CD4-positive, alpha-beta T cell treated with Interleukin-21 for 1 hour (primary cell): ENCODE measurements at places on chromosomes 6 and 20.

DNA sequence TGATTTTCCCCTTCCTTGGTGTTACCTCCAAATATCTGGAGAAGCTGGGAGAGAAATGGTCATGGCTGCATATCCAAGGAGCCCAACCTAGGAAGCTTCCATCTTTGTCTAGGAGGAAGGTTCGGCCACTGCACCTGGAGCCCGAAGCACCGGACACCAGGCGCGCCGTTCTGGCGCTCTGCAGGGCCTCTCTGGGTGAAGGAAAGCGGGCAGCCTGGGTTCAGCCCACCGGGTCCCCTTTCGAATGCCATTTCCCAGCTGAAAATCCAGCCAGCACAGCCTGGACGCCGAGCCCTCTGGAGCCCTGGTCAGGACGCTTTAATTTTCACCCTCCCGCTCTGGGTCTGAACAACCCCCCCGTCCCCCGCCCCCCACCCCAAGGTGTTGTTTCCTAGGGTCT lies 1.2 kb downstream of the LINC00237 start:
- no peak for DNase-seq

DNA sequence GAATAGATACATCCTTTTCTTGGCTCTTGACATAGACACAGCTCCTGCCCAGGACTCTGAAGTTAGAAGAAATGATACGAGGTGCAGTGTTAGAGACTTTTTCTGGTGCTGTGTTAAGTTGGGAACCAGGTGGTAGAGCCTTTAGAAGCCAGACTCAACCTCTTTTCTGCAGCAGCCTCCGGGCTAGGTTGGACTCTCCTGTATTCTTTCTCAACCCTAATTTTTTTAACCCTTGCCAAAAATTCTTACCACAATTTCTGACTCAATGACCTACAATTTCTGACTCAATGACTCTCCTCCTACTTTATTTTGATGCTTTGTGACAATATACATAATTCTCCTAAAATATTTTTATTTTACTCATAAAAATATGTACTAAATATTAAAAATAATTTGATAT lies 127.4 kb upstream of the PRL start:
- no peak for DNase-seq

DNA sequence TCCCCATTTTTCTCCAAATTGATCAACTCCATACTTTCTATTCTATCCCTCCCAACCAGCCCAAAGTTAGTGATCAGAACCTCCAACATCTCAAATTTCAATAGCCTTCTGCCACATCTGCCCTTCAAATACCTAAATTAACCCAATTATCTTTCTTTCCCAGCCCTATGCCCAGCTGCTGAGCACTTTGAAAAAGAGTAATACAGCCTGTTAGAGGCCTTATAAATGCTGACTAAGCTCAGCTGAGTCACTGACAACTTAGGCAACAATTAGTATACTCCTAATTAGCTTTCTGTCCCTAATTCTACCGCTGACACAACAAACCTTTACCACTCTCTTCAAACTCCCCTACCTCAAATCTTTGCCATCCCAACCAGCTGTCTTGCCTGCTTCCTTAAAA lies 23.5 kb downstream of the RUNX2 start:
- DNase-seq, result no peak

GRCh38 chr20:58630063-58630462 lies 21.0 kb upstream of the STX16 start:
- DNase-seq, result no peak

GRCh38 chr20:54076259-54076658 lies 5.9 kb upstream of the BCAS1 start:
- DNase-seq, result no peak

- no peak for DNase-seq
These were observed 54.7 kb downstream of the TRMT6 start for GRCh38 chr20:5895626-5896025.

- DNase-seq, result no peak
These were observed 115.9 kb downstream of the QRSL1 start for GRCh38 chr6:106745197-106745770.

DNA sequence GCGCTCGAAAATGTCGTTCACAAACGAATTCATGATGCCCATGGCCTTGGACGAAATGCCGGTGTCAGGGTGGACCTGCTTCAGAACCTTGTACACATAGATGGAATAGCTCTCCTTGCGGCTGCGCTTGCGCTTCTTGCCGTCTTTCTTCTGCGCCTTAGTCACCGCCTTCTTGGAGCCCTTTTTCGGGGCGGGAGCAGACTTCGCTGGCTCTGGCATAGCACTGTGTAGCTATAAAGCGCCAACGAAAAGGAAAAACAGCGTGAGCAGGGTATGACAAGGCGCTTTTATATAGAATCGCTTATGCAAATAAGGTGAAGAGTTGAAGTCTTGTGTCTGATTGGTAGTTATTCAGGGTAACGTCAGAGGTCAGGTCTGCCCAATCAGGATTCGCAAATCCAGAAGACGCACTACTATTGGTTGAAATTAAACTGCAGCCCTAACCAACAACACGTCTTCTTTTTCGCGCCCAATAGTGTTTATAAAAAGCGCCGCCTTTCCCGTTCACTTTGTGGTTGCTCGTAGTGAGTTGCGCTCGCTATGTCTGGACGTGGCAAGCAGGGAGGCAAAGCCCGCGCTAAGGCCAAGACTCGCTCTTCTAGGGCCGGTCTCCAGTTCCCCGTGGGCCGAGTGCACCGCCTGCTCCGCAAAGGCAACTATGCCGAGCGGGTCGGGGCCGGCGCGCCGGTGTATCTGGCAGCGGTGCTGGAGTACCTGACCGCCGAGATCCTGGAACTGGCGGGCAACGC lies 114.8 kb upstream of the PRSS16 start:
- peak; percentile 100 for DNase-seq

DNA sequence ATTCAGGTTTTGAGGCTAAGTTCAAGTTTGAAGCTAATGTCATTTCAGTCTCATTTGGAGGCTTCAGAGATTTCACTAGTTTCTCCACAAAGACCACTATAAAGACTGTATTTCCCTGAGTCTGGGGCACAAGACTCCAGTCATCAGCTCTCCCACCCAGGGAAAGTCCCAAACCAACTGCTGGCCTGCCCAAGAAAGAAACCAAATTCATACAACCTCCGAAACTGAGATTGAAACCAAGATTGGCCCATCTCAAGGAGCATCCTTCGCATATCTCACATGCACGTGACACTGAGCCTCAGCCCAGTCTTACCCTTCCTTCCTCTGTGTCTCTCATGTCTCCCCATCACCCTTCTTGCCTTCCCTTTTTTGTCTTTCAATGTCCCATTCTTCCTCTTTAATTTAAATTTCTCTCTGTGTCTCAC lies 3.5 kb upstream of the LTA start:
- DNase-seq, result peak; percentile 89

DNA sequence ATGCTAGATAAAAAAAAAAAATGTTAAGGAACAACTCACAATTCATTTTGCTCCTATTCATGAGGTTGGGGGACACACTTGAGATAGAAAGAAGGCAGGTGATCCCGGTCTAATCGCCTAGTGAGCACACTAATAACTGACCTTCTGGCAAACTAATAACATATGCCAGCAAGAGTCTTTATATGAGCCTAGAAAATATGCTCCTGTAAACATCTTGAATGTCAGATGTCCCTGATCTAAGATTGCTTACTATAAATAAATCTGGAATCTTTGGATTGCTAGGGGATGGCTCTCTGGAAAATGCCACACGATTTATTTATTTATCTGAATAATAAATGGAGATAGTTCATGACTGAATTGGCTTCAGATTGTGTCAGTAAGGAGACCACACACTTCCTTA lies 821.9 kb downstream of the GRIK2 start:
- DNase-seq, result no peak

GRCh38 chr6:132207991-132208390 lies 193.3 kb downstream of the MOXD1 start:
- DNase-seq, result no peak

DNA sequence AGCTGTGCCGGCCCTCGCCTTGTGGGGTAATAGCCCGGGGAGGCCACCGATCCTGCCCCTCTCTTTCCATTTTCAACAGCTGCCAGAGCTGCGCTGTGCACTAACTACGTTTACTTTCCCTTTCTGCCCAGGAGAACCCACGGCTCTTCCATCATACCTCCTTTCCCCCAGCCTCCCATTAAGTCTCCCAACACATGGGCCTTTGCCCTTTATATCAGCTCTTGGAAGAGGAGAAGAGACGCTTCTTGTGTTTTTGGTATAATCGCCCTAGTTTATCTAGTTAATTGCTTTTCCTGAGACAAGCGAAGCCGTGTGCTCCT lies 637 bp downstream of the UBR2 start:
- DNase-seq, result no peak

- peak; percentile 76 for DNase-seq
These were observed 97.2 kb upstream of the MAP7 start for GRCh38 chr6:136647363-136647852.

DNA sequence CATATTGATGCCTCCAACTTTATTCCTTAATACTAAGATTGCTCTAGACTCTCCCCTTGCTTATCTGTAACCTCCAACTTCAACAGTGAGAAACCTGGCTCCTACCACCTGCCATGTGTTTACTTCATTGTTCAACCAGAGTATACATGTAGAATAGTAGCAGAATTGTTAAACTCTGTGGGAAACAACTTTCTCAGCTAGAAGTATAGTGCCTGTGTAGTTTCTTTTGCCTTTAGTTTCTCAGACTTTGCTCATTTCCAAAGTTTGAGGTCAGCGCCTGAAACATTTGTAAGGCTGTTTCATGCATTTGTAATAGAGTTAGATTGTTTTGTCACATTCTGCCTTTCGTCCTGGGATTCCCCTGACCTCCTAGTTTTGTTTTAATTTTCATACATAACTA lies 34.9 kb upstream of the HECA start:
- no peak for DNase-seq

DNA sequence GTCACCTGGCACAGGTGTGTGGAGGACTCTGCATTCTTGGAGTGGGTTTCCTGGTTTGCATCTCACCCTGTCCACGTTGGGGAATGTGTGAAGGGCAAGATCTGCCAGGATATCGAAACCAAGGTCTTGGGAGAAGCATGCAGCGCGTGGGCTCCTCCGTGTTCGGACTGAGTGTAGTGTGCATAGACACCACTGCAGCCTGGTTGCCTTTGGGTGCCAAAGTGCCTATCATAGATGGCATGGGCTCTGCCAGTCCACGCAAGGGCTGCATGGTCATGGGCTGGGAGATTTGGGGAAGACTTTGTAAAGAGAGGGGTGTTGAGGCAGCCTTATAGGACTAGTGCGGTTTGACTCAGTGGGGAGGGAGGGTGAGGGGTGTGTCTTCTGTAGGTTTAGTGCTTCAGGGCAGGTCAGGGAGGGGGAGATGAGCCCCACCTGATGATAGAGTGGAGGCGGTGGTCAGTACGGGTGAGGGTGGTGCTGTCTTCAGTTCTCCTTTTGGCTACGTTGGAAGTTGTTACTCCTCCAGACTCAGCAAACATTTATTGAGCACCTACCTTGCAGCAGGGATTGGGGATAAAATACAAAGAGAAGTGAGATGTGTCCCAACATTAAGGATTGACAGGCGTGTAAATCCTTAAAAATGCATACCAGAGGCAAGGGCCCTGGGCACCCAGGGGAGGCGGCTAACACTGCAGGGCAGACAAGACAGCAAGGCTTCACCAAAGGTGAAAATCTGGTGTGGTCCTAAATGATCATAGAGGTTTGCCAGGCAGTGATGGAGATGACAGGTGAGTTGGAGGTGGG lies 28.3 kb downstream of the DUSP22 start:
- DNase-seq, result no peak

DNA sequence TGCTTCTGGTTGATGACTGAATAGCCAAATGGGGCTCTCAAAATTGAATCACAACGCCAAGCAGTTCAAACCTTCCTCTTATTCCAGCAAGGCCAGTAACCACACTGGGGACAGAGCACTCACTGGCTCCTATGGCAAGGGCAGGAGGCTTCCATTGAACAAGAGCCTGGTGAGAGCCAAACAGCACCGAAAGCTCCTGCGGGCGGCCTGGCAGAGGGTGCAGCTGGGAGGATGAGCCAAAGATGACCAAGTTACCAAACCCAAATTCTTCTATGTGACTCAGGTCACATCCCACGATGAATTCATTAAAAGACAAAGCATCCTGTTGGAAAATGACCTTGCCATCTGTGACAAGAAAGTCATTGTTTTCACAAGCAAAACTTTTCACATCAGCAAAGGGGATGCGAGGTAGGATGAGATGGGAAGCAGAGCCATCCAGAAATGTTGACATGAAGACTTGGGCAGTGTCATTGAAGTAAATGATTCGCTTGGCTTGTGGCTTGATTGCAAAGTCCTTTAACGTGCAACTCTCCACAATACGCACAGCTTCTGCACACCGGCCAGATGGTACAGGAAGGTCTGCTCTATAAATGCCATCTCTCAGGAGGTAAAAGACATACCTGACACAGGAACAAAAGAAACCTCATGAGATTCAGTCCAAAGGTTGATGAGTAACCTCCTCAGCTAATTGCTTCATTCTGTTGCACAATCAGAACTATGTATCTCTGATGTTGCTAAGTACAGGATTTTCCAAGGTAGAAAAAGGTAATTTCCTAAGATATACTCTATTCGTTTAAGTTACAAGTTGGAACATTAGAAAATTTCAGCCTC lies 36.3 kb downstream of the ROS1 start:
- no peak for DNase-seq

DNA sequence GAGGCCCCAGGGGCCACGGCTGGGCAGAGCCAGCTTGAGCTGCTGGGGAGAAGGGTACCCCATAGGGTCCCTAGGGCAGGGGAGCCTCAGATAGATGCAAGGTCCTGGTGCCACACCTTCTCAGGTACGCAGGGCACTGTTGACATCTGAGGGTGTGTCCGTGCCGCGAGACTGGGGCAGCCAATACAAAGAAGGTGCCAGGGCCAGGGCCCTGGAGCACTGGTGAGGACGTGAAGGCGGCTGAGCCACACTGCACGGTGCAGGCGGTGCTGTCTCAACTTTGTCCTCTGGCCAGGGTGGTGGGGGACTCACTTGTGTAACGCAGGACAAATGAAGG lies 649 bp upstream of the LRRC73 start:
- DNase-seq, result no peak

DNA sequence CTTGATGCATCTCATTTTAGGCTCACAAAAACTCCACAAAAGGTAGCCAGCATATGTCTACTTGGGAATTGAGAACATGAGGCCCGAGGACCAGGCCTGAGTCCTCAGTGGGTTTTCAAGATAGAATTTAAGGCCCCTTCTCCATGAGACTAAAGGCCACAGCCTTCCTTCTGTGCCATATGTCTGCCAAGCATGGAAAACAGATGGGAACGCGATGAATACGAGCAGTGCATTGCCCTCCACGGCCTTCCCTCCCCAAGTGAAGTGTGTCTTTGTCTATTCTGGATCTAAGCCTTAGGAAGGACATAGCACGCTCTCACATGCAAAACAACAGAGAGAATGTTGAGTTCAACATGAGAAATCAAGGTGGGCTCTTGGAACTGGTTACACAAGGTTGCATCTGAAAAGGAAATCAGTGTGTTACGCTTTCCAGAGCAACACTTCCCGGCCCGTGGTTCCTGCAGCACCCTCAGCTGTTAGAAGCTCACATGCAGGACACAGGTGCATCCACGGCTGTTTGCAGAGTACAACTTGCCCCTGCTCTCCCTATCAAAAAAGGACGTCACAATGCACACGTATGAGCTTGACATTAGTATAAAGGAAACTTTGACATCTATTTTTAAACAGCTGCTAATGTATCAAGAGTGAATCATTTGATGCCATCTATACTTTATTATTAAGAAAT lies 229.9 kb downstream of the NRN1 start:
- DNase-seq, result no peak
